ENCODE measurements at places on chromosomes 2 and 18.

DNA sequence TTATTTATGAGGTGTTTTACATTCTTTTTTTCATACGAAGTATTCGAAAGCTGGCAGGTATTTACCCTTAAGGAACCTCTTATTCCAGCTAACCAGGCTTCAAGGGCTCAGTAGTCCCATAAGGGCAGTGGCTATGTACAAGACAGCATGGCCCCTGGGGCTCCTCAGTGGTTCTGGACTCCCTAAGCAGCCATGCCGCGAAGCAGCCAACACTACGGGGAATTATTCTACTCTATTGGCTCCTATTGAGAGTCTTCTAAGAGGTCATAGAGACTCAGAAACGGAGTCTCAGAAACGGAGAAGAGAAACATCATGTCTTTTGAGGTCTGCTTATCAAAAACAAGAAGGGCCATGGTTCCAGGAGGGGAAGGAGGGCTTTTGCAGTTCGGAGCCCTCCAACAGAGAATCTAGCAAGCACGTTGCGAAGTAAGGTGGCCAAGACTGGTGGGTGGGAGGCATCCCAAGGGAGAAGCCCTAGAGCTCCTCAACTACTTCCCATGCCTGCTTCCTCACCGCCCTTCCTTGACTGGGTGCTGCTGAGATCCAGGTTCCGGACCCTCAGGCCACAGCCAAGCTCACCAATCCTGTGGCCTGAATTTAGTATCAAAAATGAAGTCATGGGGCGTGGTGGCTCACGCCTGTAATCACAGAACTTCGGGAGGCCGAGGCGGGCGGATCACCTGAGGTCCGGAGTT lies 109.7 kb downstream of the INO80D start:
- DNase-seq: no peak

DNA sequence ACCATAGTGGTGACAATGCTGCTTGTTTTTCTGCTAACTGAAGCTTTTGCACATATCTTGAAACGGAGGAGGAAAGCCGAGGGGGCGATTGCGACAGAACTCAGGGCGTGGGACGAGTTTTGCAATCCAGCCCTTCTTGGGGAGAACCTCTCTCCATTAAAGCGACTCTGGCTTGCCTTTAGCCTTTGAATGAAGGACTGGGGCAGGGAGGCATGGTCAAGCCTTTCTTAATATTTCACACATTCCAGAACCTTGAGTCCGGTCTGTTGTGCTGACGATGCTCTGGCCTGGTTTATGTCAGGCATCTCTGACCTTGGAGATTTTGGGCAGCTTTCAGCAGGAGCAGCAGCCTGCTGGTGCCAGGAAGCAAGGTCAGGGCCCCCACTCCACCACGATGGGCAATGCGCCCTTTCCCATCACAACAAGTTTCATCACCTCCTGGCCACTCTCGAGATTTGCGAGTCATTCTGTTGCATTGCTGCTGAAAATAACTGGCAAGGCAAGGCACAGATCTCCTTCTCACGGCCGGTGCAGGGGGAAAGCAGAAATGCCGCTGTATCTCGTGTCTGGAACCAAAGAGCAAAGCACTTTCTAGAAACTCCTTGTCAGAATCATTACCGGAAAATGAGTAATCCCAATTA lies 10.8 kb downstream of the EMILIN2 start:
- no peak for DNase-seq

DNA sequence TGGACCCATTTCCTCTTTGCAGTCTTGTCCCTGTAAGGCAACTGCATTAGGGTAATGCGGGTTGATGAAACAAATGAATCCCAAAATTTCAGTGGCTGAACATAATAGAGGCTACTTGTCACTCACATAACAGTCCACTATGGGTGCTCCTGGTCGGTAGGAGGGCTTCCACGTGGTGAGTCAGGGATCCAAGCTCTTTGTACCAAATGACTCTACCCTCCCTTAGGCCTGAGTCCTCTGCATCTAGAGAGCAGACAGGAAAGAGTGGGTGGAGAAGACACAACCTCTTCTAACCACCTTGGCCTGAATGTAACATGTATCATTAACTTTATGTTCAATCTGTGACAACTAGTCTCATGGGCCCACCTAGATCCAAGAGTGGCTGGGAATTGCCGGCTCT lies 86.2 kb upstream of the HAAO start:
- DNase-seq: no peak

DNA sequence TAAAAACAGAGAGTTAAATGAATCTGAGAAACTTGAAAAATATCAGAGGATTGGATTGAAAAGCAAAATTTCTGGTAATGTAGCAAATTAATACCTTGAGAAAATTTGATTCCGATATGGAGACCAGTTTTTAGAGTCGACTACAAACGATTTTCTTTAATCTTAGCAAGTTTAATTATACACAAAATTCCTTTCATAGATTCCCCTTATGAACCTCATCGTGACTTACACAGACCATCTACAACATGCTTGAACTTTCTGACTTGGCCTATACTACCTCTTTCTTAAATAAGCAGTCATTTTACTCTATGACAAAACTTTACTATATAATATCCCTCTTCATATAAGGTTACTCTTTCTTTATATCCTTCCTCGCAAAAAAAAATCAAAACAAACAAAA lies 769.6 kb upstream of the CRIM1 start:
- peak; percentile 12 for DNase-seq

GRCh38 chr2:191180713-191181112 lies 29.9 kb upstream of the STAT4 start:
- no peak for DNase-seq

GRCh38 chr2:44965684-44966083 lies 24.2 kb downstream of the SIX3 start:
- no peak for DNase-seq

GRCh38 chr2:176699098-176699497 lies 429.9 kb downstream of the MTX2 start:
- no peak for DNase-seq

- DNase-seq: no peak
These were observed 10.3 kb upstream of the CD8A start for GRCh38 chr2:86800856-86801567.

DNA sequence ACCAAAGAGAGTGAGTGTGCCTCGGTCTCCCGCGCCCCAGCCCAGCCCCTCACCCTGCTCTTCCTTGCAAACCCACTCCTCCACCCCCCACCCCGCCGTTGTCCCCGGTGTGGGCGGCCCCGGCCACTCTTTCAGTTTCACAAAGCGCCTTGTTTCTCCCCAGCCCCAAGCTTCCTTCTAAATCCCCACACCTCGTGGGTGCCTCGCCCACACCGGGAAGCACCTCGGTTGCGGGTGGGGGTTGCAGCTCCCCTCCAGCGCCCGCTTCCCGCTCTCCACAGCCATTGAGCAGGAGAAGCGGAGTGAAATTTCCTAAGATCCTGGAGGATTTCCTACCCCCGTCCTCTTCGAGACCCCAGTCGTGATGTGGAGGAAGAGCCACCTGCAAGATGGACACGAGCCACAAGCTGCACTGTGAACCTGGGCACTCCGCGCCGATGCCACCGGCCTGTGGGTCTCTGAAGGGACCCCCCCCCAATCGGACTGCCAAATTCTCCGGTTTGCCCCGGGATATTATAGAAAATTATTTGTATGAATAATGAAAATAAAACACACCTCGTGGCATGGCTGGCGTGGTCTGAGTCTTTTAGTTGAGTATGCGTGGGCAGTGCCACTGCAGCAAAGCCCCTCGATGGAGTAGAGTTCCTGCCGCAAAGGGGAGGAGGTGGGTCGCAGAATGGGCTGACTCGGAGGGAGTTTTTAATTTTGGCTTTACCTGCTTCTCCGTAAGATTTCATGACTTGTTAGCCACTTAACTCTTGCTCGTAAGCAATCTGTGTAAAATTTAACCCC lies 848 bp downstream of the TMSB10 start:
- DNase-seq: no peak

DNA sequence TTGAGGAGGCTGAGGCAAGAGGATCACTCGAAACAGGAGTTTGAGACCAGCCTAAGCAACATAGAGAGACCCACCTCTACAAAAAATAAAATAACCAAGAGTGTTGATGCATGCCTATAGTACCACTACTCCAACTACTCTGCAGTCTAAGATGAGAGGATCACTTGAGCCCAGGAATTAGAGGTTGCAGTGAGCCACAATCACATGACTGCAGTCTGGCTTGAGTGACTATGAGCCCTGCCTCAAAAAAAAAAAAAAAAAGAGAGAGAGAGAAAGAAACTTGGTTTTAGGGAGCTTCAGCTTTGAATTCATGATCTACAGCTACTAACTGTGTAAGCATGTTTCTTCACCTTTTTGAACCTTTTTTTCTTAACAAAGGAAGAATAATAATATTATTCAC lies 119.9 kb downstream of the HNMT start:
- no peak for DNase-seq

DNA sequence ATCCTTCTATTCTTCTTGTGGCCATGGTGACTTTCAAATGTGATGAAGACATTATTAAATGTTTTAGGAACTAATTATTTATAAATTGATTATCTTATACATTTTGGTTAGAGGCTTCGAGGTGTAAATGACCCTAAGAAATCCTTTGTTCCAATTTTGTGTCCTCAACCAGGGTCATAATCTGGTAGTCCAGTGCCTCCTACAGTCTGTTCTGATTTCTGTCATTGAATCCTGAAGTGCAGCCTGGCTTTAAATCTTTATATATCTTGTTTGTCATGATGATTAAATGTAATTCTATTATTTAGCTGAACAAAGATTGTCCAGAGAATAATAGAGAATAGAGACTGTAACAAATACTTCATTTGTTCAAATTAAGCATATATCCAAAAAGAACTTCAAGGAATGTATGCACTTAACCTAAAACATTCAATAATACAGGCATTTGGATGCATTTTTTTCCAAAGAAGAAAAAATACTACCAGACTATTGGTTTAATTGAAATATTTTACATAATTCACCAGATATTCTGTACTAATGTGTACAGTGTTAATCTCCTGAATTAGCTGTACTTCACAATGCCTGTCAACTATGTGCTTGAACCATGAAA lies 89.8 kb downstream of the PRPF40A start:
- peak; percentile 35 for DNase-seq

DNA sequence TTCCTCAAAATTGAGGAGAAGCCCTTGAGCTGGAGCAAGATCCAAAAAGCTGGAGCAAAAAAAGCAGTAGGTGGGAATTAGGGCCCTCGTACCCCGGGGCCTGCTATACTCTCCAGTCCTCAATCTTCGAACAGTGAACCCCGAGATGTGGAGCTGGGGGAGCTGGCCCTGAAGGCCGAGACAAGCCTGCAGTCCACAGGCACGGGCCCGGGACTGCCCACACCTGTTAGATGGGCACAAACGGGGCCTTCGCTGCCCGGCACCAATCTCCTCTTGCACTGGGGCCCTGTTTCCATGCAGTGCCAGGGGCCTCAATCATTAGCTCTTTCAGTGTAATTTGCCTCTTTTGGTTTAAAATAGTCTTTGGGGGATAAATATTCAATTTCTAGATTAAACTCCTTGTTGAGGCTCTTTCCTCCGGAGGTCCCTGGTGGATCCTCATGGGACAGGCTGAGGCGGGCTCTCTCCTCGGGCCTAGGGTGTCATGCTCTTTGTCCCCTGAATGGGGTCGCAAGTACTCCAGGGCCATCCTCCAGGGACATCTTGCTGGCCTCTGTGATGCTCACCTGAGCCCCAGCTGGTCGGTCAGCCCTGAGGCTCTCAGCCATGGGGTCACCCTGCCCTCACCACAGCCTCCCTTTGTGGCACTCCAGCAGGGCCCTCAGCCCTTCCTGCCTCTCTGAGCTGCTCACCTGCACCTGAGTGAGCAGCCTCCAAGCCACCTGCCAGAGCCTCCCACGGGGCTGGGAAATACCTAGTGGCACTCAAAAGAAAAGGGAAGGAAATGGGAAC lies 223.6 kb downstream of the ALPK2 start:
- no peak for DNase-seq

All from T47D (cell line).